ENCODE measurements at places on chromosomes 16 and 17. TPM values are rescaled to one million over a fixed set of nuclear protein-coding genes. Genes with fewer than 3 reads are reported as not detected.

Gene OMG
- not detected for total RNA-seq

Gene NEK8
- total RNA-seq, result 0.98 TPM

Gene UMOD
- total RNA-seq, result not detected

Gene KRT12
- total RNA-seq, result not detected

Gene SCNN1G
- 26.5 TPM for total RNA-seq

Gene VAMP2
- total RNA-seq, result 35.6 TPM

Gene ASPHD1
- total RNA-seq, result not detected

Gene ENO3
- 5.6 TPM for total RNA-seq

Gene CCL4
- total RNA-seq, result 15.0 TPM

GRCh38 chr17:66819466-66819865, 15.5 kb upstream of the CACNG5 start:
- DNase-seq, result no peak
- no peak overlapping the region for H3K27ac ChIP-seq
- no peaks in the 10 kb centered on the region for H3K27me3 ChIP-seq
- no peaks in the 10 kb centered on the region for H3K4me1 ChIP-seq
- no peaks in the 10 kb centered on the region for H3K36me3 ChIP-seq
- no peak overlapping the region for H3K4me3 ChIP-seq

GRCh38 chr16:80390046-80390445, 150.7 kb upstream of the DYNLRB2 start:
- no peak overlapping the region for H3K27ac ChIP-seq
- no peaks in the 10 kb centered on the region for H3K36me3 ChIP-seq

GRCh38 chr17:9875441-9875840, 29.6 kb downstream of the RCVRN start:
- no peaks in the 10 kb centered on the region for H3K27me3 ChIP-seq
- DNase-seq, result no peak
- no peaks in the 10 kb centered on the region for H3K36me3 ChIP-seq
- H3K4me3 ChIP-seq, result no peak overlapping the region

- H3K36me3 ChIP-seq, result no peaks in the 10 kb centered on the region
- DNase-seq, result no peak
- H3K4me3 ChIP-seq, result no peak overlapping the region
- H3K4me1 ChIP-seq, result no peaks in the 10 kb centered on the region
These were observed 8.6 kb downstream of the COG1 start for GRCh38 chr17:73201215-73202069.

GRCh38 chr17:54967621-54968261, 713 bp downstream of the COX11 start:
- H3K27me3 ChIP-seq, result no peaks in the 10 kb centered on the region
- peak overlapping the region; percentile 69 for H3K4me3 ChIP-seq
- H3K4me1 ChIP-seq, result peaks cover 31% of the 10 kb centered on the region

Measured in vagina (tissue), 2 donors.